Thyroid gland (tissue), 4 donors: ENCODE measurements at places on chromosomes 6 and 20.

DNA sequence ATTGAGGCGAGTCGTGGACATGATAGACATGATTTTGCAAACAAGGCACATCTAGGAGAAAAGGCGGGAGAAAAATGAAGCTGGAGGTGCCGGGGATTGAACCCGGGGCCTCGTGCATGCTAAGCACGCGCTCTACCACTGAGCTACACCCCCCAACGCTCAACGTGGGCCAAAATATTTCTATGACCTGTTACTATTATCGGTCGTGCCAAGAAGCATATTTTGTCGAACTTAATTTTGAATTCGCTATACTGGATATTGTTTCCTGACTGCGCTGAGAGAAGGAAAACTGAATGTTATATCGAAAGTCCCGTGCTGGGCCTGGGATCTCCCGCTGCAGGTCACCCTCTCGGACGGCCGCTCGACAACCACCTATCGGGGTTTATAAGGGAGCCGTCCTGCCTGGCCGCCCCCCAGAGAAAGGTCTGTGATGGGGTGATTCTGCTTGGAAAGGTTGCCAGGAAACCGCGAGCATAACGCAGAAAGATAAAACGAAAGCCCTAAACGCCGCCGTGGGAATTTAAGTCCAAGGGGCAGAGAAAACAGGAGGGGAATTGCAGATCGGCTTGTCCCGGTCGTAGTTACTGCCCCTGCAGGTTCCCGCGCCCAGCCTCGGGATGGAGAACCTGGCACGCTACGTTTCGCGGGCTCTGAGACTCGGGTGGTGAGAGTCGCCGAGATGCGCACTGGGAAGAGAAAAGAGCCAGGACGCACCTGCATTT lies 60.0 kb downstream of the TRIM27 start:
- DNase-seq = peak; percentile 76
- H3K27me3 ChIP-seq = no peaks in the 10 kb centered on the region
- peaks cover 10% of the 10 kb centered on the region for H3K4me1 ChIP-seq
- no peaks in the 10 kb centered on the region for H3K36me3 ChIP-seq

- no peaks in the 10 kb centered on the region for H3K4me1 ChIP-seq
- H3K36me3 ChIP-seq = no peaks in the 10 kb centered on the region
- DNase-seq = no peak
- no peak overlapping the region for H3K4me3 ChIP-seq
- H3K27me3 ChIP-seq = no peaks in the 10 kb centered on the region
- H3K27ac ChIP-seq = no peak overlapping the region
These were observed 1370.3 kb upstream of the CITED2 start for GRCh38 chr6:140744659-140745320.

DNA sequence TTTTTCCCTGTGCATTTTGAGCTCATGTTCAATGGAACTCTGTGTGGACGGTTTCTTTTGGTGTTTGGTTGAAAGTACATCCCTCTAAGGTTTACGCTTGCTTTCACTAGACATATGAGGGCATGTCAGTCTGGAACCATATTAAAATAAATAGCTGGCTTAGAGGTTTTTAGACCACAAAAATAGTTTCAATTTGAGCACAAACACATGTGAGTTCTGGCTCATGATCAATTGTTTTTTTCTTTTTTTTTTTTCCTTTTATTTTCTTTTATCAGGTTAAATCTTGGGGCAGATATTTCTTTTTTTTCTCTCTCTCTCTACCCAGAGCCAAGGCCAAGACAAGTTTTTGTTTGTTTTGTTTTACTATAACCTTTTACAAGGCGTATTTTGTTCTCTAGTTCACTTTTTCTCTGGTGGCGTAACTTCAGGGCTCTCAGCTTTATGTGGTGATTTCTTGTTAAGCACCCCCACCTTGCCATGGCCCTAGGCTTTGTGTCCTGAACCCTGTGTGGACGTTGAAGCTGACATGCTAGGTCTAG lies 92.9 kb downstream of the SHLD1 start:
- no peaks in the 10 kb centered on the region for H3K36me3 ChIP-seq
- H3K4me3 ChIP-seq = no peak overlapping the region
- H3K27me3 ChIP-seq = no peaks in the 10 kb centered on the region
- H3K4me1 ChIP-seq = peaks cover 5% of the 10 kb centered on the region
- no peak for DNase-seq
- H3K27ac ChIP-seq = no peak overlapping the region

- no peaks in the 10 kb centered on the region for H3K36me3 ChIP-seq
- H3K27me3 ChIP-seq = no peaks in the 10 kb centered on the region
- peak; percentile 28 for DNase-seq
- H3K27ac ChIP-seq = no peak overlapping the region
- no peaks in the 10 kb centered on the region for H3K4me1 ChIP-seq
- no peak overlapping the region for H3K4me3 ChIP-seq
These were observed 13.8 kb upstream of the GTF3C6 start for GRCh38 chr6:110944681-110945151.

- no peak overlapping the region for H3K27ac ChIP-seq
- DNase-seq = no peak
- H3K27me3 ChIP-seq = no peaks in the 10 kb centered on the region
- H3K4me1 ChIP-seq = no peaks in the 10 kb centered on the region
- H3K4me3 ChIP-seq = no peak overlapping the region
- H3K36me3 ChIP-seq = no peaks in the 10 kb centered on the region
These were observed 83.0 kb upstream of the GATA5 start for GRCh38 chr20:62558779-62559178.

- no peaks in the 10 kb centered on the region for H3K27me3 ChIP-seq
- H3K4me3 ChIP-seq = peak overlapping the region; percentile 50
- no peaks in the 10 kb centered on the region for H3K36me3 ChIP-seq
These were observed 437 bp upstream of the CDKAL1 start for GRCh38 chr6:20533746-20534294.

GRCh38 chr6:7215131-7215530 lies 97.9 kb downstream of the SSR1 start:
- no peak for DNase-seq
- H3K27me3 ChIP-seq = no peaks in the 10 kb centered on the region
- H3K4me1 ChIP-seq = peaks cover 8% of the 10 kb centered on the region
- no peak overlapping the region for H3K4me3 ChIP-seq
- peaks cover 57% of the 10 kb centered on the region for H3K36me3 ChIP-seq
- no peak overlapping the region for H3K27ac ChIP-seq

- H3K27ac ChIP-seq = no peak overlapping the region
- H3K4me1 ChIP-seq = no peaks in the 10 kb centered on the region
- no peak for DNase-seq
- no peaks in the 10 kb centered on the region for H3K36me3 ChIP-seq
- no peak overlapping the region for H3K4me3 ChIP-seq
- no peaks in the 10 kb centered on the region for H3K27me3 ChIP-seq
These were observed 54.8 kb downstream of the ADGRB3 start for GRCh38 chr6:68689910-68690309.

DNA sequence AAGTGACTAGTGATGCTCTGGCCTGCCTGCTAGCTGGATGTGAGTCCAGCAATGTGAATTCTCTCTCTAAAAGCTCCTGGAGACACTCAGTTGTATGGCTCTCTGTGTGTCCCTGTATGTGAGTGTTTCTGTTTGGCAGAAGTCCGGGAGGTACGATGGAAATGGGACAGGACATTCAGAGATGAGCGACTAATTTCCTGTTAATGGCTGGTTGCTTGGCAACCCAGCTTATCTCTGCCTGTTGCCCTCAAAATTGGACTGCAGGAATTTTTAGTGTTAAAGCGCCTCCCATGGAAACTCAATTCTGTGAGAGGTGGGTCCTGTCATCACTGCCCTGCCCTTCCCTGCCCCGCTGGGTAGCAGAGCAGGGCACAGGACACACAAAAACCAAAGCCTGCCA lies 136.8 kb upstream of the LRFN2 start:
- no peak for DNase-seq
- no peaks in the 10 kb centered on the region for H3K36me3 ChIP-seq
- H3K4me1 ChIP-seq = peaks cover 5% of the 10 kb centered on the region
- H3K27me3 ChIP-seq = no peaks in the 10 kb centered on the region
- no peak overlapping the region for H3K4me3 ChIP-seq
- no peak overlapping the region for H3K27ac ChIP-seq

- no peak overlapping the region for H3K4me3 ChIP-seq
- no peak for DNase-seq
- no peaks in the 10 kb centered on the region for H3K27me3 ChIP-seq
- H3K4me1 ChIP-seq = peaks cover 9% of the 10 kb centered on the region
These were observed 146.4 kb downstream of the RPS12 start for GRCh38 chr6:132960720-132961119.

DNA sequence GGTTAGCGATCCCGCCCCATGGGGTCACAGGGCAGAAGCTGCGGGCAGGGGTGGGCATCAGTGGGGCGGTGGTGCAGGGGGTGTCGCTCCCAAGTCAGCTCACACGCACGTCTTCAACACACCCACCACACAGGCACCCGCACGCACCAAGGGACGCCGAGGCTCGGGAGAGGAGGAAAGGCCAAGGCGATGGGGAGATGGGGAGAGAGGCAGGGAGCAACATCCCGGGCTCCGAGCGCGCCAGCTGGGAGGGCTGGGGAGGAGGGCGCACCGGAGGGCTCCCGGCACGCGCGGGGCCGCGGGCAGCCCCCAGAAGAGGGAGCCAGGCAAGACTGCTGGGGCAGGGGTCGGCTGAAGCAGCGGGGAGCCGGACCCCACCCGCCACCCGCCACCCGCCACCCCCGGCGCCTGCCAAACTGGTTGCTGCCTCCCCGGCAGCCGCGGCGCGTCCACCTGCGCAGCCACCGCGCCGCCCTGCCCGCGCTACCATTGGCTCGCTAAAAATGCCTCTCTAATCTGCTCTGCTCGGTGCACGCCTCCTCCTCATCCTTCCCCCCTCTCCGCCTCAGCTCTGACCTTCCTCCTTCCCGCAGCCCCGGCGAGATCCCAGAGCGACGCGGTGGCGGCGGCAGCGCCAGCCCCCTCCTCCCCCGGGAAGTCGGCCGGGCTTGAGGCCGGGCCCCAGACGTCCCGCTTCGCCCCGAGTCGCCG lies at the start of gene PACSIN1:
Gene PACSIN1 (plus strand): TSS at position 546 of the 711 bp plus-strand sequence. CDS start 60,230 bp downstream, outside the sequence.
- no peaks in the 10 kb centered on the region for H3K36me3 ChIP-seq
- DNase-seq = peak; percentile 39
- H3K27ac ChIP-seq = no peak within 1 kb of the TSS
- no peak within 1 kb of the TSS for H3K4me3 ChIP-seq
- H3K27me3 ChIP-seq = no peaks in the 10 kb centered on the region

GRCh38 chr6:40891686-40892085 lies 147.3 kb downstream of the UNC5CL start:
- no peaks in the 10 kb centered on the region for H3K27me3 ChIP-seq
- H3K4me3 ChIP-seq = no peak overlapping the region
- no peak for DNase-seq
- H3K4me1 ChIP-seq = no peaks in the 10 kb centered on the region

GRCh38 chr6:6858533-6858982 lies 249.2 kb upstream of the RREB1 start:
- no peaks in the 10 kb centered on the region for H3K36me3 ChIP-seq
- no peaks in the 10 kb centered on the region for H3K4me1 ChIP-seq
- DNase-seq = no peak
- H3K27ac ChIP-seq = no peak overlapping the region
- no peaks in the 10 kb centered on the region for H3K27me3 ChIP-seq
- H3K4me3 ChIP-seq = no peak overlapping the region

- no peak for DNase-seq
- H3K36me3 ChIP-seq = no peaks in the 10 kb centered on the region
- H3K4me3 ChIP-seq = no peak overlapping the region
These were observed 4.4 kb downstream of the CAP2 start for GRCh38 chr6:17397764-17398194.

- no peak overlapping the region for H3K4me3 ChIP-seq
- H3K27ac ChIP-seq = no peak overlapping the region
- no peak for DNase-seq
- no peaks in the 10 kb centered on the region for H3K4me1 ChIP-seq
These were observed 59.4 kb upstream of the SLC35B3 start for GRCh38 chr6:8494730-8495129.
